ENCODE measurements at places on chromosomes 4 and X.

DNA sequence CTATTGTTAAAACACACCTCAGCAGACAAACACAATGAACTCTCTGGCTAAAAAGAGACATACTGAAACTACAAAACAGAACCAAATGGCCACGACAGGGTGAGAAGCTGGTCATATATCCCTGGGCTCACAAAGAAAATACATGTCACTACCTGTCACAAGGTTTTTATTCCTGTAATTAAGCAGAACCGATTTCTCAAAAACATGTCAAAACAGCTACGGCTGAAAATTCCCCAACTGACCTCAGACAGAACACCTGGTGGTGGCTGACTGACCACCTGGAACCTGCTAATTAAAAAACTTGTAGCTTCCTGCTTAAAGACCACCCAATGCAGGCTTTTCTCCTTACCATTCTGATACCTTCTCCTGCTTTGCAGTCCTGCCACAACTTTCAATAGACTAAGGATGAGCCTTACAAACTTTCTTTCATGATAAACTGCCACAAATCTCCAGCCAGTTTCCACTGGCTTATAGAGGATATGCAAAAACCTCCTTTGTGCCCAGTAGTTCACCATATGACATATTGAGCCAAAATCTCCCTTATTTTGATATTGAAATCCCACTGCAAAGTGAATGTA lies 571.9 kb downstream of the SPOCK3 start:
- DNase-seq = no peak

- no peak for DNase-seq
These were observed 348.5 kb upstream of the INTU start for GRCh38 chr4:127284236-127284635.

DNA sequence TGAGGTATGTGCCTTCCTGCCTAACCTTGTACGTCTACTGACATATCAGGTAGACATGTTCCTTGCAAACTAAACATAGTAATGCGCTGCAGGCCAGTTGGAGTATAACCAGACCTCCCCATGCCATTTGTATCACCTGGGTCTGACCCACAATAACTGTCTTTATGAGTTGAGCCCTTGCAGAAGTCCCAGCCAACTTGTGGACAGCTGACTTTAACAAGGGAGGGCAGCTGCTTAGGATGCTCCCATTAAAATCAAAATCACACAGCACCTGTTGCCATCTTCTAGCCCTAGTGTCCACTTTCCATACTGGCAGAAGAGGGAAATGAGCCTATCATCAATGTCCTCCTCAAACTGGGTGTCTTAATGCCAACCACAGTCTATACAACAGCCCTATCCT lies 41.6 kb downstream of the KANTR start:
- no peak for DNase-seq

GRCh38 chr4:20273793-20274192 lies 22.1 kb downstream of the SLIT2 start:
- no peak for DNase-seq

DNA sequence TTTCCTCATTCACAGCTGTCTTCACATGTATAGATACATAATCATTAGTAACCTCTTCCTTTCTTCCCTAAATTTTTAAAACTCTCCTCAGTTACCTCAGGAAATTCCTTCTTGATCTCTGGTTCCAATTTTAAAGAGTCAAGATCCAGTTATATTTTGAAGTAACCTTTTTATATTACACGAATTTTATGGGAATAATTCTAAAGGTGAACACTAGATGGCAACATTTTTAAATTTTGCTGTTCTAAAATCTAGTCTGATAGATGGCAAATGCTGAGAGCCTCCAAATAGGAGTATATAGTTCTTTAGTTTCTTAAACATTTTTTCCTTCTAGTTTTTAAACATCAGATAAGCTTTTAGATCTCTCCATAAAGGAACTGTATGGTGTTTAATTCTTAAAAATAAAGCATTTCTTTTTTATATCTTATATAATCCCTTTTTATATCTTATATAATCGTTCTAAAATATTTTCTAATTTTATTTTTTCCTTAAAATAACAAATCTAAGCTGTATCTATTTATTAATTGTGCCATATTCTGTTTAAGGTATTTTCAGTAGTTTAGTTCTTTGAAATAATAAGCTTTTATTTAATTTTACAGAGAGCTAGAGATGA lies 37.9 kb upstream of the PAPSS1 start:
- DNase-seq = no peak

DNA sequence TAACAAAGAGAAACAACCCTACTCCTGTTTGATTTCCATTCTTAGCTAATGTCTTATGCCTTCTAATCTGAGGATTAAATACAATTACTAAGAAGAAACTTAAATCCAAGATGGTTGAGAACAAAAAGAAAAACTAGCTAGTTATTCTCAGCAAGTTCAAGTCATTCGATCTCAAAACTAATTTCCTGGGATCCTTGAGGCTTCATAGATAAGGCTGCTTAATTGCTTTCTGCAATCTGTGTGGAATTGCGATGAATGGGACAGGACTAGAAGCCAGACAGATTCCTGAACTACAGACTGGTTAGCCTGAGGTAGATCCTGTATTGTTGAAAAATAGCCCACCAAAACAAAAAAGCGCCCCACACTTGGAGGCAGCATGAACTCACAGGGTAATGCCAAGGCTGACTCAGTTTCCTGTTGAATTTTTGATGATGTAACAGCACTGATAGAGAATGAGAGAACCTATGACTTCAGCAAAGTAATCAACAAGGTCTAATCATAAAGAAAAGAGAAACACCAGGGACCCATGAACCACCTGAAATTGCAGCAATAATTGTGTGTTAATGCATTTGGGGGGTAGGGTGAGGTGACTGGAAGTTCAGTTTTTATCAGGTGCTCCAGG lies 33.9 kb downstream of the KLHL15 start:
- no peak for DNase-seq

GRCh38 chr4:156950090-156950489 lies 21.5 kb downstream of the PDGFC start:
- no peak for DNase-seq

- DNase-seq = no peak
These were observed 184.3 kb downstream of the GC start for GRCh38 chr4:71599578-71599977.

GRCh38 chr4:152218576-152218975 lies 317.3 kb downstream of the FBXW7 start:
- DNase-seq = no peak

DNA sequence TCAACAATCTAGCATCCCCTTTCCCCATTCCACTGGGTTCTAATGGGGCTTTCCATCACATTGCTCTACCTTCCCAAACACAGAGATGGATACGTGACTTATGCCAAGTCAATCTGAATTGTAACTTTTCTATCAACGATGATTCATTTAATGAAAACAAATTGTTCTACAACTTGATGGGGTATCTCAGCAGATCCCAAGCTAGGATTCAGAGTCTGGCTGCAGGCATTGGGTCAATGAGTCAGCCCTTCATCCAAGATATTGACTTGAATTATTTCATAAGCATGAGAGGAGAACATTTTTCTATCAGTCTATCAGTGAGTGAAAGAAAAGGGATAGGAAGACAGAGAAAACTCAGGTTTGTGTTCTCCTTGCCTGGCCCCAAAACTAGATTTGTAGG lies 15.0 kb upstream of the HPGDS start:
- DNase-seq = no peak

- DNase-seq = no peak
These were observed 525.5 kb upstream of the ZFP42 start for GRCh38 chr4:187470061-187470460.
